ENCODE measurements at places on chromosomes 1 and 21.

- no peak for DNase-seq
Observed at GRCh38 chr1:200888349-200888838, 6.3 kb upstream of the INAVA start.

GRCh38 chr1:176539018-176539417, 76.0 kb downstream of the PAPPA2 start:
- no peak for DNase-seq

- DNase-seq = peak; percentile 63
Observed at GRCh38 chr1:156126043-156126629, 11.6 kb downstream of the LMNA start.

DNA sequence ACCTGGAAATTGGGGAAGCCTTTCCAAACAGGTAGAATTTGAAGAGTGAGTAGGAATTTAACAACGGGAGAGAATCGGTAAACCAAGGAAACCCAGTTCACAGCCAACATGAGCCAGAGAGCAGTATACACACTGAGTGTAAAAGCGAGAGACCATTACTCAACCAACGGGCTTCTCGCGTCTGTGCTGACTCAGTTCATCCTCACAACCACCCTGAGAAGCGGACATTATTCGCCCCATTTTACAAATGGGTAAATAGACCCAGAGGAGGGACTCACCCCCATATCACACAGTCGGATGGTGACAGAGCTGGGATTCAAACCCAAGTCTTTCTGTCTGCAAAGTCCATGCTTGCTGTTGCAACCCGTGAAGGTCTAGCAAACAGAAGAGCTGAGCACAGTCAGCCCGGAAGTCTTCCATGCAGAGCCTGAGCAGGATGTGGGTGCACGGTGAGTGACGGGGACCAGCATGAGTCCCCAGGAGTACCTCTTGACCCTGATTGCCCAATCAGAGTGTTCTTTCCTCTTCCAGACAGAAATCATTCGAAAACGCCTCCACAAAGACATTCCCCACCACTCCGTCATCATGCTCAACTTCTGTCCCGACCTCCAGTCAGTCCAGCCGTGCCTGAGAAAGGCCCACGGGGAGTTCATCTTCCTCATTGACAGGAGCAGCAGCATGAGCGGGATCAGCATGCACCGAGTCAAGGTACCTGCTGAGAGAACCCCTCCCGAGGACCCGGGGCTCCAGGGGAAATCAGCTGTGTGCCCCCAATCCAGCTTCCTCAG, 32.3 kb downstream of the VWA5B1 start:
- DNase-seq = no peak

DNA sequence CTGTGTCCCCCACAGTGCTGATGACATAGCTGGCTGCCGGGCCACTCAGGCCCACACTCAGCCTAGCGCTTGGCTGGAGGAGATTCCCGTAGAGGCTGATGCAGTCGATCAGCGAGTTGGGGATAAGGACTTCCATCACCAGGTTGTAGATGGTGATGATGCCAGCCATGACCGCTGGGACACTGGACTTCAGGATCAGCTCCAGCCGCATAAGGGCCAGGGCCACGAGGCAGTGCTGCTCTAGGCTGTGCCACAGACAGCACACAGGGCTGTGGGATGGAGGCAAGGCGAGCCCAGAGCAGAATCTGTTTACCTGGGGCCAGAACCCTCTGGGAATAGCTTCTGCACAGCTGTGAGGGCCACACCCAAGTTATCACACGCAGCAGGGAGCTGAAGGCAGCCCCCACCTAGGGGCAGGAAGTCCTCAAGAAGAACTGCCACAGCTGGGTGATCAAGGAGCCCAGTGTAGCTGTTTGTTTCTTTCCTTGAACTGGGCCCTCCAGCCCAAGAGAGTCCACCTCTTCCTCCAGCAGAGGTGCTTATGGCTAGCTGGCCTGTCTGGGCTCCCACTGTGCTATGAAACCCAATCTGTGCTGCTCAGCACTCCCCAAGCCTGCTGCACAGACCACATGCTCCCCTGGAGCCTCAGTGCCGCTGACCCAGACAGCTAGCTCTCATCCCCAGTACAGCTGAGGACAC, 6.2 kb downstream of the SLC2A1 start:
- DNase-seq = no peak

DNA sequence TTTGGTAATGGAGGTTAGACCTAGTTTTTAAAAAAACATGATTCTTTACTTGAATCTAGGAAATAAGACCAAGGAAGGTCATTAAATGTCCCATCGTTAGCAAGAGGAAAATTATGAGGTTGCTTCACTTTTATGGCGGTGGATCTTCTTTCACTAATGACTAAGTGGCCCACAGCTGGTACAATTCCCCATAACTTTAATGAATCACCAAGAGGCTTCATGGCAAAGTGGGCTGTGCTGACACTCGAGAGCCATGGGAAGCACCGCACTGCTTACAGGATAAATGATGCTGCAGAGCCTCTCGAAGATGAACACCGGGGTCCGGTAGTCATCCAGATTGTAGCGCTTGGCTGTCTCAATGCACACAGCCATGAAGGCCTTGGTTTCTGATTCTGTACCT, 108.8 kb downstream of the UBR4 start:
- DNase-seq = no peak

DNA sequence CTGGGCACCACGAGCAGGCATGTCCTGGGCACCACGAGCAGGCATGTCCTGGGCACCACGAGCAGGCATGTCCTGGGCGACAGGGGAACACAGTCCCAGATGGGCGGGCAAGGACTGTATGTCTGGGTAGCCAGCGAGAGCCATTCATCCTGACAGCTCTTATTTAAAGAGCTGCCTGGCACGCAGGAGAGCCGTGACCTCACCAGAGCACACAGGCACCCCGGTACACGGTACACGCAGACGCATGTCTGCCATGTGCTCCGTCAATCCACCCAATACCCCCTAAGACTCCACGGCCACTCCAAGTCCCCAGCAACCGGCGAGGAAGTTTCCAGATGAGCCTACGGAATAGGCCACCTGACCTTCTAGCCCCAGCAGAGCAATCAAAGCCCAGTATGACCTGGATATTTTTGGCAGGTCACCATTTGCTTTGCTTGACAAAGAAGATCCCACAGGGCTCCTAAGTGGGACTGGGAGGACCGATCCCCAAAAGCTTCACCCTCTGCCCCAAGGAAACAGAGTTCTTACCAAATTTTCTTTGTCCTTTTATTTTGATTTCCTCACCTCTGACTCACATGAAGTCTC, 51.7 kb downstream of the CASZ1 start:
- no peak for DNase-seq

- no peak for DNase-seq
Observed at GRCh38 chr1:15946571-15947381, 29.1 kb downstream of the ZBTB17 start.

GRCh38 chr1:26945138-26945537, 15.1 kb downstream of the KDF1 start:
- no peak for DNase-seq

- DNase-seq = no peak
Observed at GRCh38 chr1:153842006-153842471, 66.8 kb downstream of the SLC27A3 start.

- no peak for DNase-seq
Observed at GRCh38 chr1:8476006-8476405, 158.1 kb downstream of the SLC45A1 start.
